HT1080 (cell line): ENCODE measurements at places on chromosomes 5 and 9.
A peak's percentile ranks its signal among the peaks of the same experiment; 100 is the strongest.

DNA sequence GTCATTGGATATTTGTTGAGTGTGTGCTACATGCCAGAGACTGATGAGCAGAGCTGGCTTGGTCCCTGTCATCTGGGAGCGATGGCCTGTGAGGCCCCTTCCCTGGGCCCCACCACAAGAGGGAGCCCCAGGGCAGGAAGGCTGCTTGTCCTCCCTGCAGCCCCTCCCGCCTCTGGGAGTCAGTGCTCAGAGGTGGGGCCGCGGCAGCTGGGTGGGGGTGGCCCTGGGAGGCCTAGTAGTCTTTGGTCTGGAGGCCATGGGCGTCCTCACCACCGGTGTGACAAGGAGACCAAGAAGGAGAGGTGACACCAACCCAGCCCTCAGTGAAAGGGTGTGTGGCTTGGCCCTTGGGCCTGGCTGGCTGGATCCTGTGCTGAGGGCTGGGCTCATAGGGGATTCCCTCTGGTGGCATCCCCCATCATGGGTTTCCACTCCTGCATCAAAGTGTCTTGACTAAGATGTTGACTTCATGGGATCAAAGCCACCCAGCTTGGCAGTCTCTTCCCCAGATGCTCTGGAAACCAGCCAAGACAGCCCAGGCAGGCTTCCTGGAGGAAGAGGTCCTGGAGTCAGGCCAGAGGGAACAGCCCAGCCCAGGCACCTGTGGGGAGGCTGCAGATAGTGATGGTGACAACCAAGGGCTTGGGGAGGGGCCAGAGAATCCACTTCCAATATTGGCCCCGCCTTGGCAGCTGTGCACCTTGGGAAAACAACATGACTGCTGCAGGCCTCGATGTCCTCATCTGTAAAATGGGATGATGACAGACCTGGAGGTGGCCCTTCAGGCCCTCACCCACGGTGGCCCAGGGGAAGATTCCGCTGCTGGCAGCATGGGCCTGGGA, 166.7 kb downstream of the GAPVD1 start:
- DNase-seq, result peak; percentile 17

DNA sequence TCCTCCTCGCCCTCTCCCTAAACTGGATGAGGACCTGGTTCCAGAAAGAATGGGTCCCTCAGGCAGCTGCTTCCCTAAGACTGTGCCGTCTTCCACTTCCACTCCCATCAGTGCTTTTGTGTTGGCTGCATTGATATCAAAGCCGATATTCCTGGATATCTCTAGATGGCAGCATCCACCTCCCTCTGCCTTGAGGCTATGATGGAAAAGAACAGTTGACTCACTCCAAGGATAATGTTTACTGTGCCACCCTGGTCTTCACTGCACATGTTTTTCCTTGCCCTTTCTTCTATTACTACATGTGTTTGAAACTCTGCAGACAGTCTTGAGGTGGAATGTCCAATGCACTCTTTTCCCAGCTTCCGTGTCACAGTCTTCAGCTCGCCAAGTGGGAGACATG, 211.6 kb downstream of the MAST4 start:
- peak; percentile 76 for DNase-seq

DNA sequence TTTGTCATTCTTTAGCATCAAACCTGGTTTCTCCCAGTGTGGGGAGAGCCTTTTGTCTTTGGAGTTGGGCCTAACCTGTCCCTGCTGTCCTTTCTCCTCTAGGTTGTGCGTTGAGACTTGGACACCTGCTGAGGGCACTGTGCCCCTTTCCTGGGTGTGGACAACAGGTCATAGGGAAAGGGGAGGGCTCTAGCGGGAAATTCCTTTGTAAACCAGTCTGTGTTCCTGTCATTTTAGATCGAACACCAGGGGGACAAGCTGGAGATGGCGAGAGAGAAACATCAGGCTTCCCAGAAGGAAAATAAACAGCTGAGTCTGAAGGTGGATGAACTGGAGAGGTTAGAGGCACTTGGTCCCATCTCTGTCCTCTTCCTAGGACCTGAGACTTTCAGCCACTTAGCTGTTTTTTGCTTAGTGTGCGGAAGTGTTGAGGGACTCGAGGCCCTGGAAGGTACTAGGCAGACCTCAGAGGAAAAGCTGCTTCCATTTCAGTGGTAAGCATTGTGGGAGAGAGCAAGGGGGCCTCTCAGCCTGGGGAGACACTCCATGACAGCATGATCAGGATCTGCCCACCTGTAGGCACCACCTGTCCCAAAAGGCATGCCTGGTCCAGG, 8.6 kb upstream of the GLE1 start:
- DNase-seq, result no peak

- DNase-seq, result no peak
Observed at GRCh38 chr5:64773533-64773932, 4.8 kb downstream of the CWC27 start.

- peak; percentile 81 for DNase-seq
Observed at GRCh38 chr9:109117856-109118807, 1.6 kb downstream of the TMEM245 start.

DNA sequence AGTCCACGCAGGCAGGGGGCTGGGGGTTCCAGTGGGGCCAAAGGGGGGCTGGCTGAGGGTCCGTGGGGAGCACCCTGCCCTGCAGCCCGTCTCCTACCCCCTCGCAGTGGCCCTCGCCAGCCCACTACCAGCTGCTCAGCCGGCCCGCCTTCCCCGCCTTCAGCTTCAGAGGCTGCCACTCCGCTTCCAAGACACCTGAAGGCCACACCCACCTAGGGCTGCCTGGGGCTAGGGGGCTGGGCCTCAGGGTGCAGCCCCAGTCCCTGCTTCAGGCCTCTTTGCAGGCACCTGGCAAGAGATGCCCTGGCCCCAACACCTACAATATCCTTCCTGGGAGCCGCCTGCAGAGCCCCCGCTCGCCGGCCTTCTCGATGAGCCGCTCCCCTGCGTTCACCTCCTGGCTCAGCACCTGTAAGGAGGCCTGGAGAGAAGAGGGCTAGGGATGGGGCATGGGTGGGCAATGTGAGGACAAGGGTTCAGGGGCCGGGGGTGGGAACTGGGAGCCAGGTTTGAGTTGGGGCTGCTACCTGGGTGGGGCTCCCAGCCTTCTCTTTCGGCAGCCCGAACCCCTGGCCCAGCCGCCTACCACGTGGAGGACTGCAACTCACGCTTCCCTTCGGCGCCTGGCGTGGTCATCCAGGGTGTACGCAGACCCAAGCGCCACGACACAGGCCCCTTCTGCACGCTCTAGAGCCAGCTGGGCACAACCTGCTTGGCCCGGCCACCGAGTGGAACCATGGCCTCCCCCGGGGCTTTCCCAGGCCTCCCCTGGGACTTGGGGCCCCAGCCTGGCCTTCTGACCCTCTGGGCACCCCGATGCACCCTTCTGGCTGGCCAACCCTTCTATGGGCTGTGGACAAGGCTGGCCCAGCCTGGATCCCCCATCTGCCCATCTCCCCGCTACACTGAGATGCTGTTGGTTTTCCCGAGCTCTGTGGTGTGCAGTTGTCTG, 1.7 kb downstream of the STPG3 start:
- no peak for DNase-seq
